Frontal cortex (tissue), 4 donors: ENCODE measurements at places on chromosomes 1 and 21.

- DNase-seq = no peak
Observed at GRCh38 chr1:192159014-192159413, 752 bp downstream of the RGS18 start.

DNA sequence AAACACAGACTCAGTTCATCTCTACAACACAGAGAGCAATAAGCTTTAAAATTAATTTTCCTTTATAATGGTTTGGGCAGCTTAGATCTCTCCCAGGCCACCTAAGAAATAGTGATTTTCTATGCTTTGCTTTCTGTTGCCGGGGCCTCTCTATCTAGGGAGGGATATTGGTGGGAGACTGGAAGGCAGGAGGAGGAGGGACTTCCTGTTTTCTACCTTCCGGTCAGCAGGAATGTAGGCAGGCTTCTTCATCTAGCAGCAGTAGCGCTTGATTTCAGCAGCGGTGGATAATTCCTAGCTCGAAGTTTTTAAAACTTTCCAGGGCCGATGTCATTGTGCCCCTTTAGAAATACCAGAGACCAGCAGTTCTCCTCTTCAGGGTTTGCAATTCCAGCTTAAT lies 5.1 kb upstream of the DESI2 start:
- DNase-seq = no peak

- no peak for DNase-seq
Observed at GRCh38 chr1:102190429-102190828, 193.7 kb upstream of the OLFM3 start.

- DNase-seq = no peak
Observed at GRCh38 chr1:222606757-222607156, 11.1 kb upstream of the MIA3 start.

DNA sequence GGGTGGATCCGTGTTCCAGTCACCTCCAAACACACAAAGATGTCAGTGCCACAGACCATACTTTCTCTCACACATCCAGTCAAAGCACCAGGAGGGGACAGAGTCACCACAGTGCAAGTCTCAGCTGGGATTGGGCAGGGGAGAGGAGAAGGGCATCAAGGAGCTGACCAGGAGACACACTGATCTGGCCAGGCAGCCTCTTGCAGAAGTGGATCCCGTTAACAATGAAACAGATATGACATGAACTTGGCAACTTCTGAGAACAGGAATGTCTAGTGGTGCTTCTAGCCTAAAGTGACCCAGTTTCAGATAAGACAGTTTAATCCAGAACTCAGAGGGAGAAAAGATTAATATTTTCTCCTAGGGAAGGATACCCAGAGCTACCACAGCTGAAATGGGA lies 71.0 kb downstream of the HIVEP3 start:
- DNase-seq = no peak

DNA sequence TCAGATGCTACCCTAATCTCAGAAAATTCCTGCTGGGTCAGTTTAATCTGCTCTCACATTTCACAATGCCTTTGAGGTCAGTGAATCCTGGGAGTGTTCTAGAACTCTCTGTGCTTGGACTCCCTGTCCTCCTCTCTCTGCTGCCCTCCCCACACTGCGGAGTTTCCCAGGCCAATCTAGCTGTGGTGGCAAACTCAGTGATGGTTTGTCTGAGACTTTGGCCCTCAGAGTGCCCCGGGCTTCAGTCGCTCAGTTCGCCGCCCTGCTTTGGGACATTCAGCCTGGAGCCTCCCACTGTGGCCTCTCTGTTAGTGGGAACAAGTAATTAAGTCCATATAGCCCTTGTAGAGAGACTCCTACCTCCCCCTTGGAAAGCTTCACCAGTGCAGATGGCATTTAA lies 7.1 kb downstream of the C1orf226 start:
- no peak for DNase-seq

- no peak for DNase-seq
Observed at GRCh38 chr1:162159515-162159914, 90.0 kb downstream of the NOS1AP start.

DNA sequence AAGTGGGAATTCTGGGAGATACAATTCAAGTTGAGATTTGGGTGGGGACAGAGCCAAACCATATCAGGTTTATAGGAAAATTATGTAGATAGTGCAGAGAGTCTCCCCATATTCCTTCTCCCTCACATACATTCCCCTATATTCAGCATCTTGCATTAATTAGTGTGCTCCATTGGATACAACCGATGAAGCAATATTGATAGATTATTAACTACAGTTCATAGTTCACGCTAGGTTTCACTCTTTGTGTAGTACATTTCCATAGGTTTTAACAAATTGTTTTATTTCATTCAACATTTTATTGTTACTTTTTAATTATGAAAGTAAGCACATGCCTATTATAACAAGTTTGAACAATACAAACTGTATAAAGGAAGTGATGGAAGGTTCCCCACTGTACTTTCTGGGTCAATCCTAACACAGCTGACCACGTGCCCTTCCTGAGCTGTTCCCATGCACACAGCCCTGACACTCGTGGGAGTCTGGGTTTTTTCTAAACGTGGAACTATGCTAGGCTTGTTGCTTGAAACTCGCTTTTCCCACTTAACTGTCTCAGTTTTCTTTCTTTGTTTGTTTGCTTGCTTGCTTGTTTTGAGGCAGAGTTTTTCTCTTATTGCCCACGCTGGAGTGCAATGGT lies 116.8 kb upstream of the TMPRSS2 start:
- DNase-seq = no peak

DNA sequence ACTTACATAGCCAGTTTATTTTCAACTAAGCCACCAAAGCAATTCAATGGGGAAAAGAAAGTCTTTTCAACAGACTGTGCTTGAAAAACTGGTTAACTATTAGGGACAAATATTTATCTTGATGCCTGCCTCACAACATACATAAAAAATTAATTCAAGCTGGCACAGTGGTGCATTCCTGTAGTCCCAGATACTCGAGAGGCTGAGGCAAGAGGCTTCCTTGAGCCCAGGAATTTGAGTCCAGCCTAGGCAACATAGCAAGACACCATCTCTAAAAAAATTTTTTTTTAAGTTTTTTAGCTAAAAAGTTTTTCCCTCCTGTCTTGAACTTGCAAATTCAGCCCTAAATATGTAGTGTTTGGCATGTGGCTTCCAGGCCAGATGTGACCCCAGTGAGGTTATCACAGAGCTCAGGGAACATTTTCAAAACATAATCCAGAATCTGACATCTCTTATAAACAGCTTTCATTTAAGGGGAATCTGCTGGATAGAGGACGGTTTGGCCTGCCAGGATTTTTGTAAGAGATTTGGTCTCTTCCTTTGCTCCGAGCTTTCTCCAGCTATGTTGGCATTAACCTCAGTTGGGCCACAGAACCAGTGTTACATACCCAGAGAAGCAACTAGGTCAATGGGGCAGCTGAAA lies 46.4 kb downstream of the COL6A1 start:
- DNase-seq = no peak

- no peak for DNase-seq
Observed at GRCh38 chr1:55396381-55396891, 181.3 kb upstream of the USP24 start.

DNA sequence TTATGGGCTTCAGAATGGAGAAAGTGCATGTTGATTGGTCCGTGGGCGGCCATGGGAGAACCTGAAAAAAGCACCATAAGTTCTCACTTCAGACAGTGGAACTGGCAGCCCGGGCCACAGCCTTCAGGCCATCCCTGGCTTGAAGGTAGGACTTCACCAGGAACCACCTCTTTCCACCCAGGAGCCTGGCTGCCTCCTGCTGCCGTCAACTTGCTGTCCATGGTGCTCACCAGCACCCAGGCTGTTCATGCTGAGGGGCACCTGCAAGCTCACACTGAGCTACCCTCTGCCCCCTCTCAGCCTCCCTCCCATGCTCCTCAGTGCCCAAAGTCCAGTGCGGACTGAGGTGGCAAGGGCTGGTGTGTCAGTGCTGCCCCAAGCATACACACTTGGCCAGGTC lies 12.9 kb upstream of the FNBP1L start:
- no peak for DNase-seq

GRCh38 chr1:77797991-77798390 lies 18.5 kb downstream of the MIGA1 start:
- no peak for DNase-seq

DNA sequence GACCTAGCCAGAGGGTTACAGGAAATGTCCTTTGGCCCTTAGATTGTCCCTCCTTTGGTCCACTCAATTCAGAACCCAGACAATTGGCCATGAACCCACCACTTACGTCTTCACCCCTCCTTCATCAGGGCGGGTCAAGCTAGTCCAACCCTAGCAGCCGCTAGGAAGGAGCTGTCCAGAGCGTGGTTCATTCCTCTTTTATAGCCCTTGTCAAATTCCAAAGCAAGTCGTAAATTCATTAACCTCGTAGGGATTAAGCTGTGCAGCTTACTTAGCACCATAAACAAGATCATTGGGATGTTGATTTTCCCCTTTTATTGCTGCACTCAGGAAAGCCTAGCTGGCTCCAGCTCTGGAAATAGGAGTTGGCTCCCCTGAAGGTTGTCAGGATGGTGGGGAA lies 90.1 kb downstream of the TMEM53 start:
- no peak for DNase-seq

GRCh38 chr1:223811634-223812101 lies 34.1 kb downstream of the TP53BP2 start:
- no peak for DNase-seq

GRCh38 chr1:43970502-43970901 lies 692 bp downstream of the DPH2 start:
- no peak for DNase-seq

DNA sequence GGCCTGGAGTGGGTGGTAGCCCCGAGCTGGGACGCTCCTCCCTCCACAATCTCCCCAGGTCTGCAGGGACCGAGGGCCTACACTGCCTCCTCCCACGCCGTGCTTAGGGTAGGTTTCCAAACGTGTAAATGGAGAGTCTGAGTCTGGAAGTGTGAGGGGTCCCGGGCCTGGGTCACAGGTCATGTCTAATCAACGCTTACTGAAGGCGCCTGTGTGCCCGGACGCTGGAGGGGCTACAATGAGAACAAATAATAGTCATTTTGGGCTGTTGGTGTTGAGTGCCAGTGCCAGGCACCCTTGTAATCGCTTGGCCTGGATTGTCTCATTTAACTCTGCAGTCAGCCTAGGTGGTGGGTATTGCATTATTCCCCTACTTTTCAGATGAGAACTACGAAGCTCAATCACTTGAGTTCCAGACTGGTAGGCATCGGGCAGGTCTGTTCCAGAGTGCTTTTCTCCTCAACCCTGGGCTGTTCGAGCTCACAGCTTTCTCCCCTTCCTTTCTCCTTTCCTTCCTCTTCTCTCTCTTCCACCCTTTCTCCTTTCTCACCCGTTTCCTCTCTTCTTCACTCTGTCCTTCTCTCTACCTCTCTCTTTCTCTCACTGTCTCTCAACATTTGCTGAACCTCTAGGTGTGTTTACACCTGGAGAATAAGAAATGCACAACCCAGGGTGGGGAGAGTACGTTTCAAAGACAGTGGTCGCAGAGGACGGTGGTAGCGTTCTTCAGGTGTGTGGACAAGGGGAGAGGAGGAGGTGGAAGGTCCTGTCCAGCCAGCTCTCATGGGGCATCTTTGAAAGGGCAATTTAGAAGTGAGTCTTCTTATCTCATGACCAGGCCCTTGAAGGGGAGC lies 883 bp downstream of the SLC66A1 start:
- no peak for DNase-seq

DNA sequence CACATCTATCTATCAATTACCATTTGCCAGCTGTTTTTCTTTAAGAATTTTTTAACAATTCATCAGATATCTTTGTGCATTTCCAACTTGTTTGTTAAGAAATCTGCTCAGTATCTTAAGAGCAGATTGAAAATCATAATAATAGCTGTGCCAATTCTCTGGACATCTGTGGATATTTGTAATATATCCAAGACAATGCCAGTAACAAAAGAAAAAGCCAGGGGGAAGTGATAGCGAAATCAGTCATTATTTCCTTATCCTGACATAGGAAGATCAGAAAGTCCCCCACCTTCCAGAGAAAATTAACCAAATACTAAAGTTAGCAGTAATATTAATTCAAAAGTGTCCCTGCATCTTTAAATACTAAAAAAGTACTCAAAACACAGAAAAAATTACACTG lies 217.1 kb downstream of the RERE start:
- DNase-seq = no peak

- no peak for DNase-seq
Observed at GRCh38 chr1:99957818-99958217, 12.0 kb upstream of the SLC35A3 start.

- no peak for DNase-seq
Observed at GRCh38 chr1:45057542-45057941, 45.5 kb downstream of the UROD start.

- no peak for DNase-seq
Observed at GRCh38 chr21:16983420-16983819, 529.4 kb upstream of the CXADR start.

DNA sequence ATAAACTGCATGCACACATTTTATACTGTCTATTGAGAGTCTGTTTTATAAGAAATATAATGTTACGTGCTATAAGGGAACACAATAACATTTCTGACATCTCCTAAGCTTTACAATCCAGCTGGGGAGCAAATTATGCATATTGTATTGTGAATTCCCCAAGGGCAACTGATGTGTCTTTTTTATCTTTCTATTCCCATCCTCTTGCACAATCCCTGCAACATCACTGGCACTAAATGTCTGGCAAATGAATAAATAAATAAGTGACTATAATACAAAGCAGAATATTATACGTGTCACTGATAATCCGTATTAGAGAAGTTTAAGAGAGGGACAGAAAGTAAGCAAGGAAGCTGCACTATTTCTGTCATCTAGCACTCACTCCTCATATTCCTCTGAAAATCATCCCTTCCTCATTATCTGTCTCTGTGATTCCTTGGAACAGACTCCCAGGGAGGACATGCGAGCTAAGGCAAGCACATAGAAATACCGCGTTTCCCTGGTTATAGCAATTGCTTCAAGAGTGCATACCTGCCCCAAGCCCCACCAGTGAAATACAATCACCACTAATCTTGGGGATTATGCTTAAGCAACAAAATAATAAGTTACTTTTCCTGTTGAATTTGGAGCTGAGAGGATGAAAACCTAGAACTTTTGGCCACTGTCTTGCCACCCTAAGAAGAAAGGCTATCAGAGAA lies 205.4 kb downstream of the SMYD3 start:
- DNase-seq = no peak

DNA sequence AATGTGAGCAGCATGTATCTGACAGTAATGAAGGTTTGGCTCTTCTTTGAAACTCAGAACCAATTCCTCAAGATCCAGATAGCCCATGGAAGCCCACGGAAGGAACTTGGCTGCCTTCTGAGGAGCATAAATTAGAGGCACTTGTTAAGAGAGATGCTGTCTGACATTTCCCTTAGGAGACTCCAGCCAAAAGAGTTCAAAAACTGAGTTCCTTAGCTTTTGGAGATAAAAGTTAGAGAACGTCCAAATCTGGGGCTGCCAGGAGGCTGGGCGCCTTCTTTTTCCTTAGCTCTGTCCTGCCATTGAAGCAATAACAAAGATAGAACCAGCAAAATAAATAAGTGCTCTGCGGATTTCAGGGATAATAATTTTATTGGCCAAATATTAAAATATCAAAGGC lies 439.6 kb upstream of the USP24 start:
- DNase-seq = no peak

GRCh38 chr1:247293047-247293446 lies 37.2 kb downstream of the VN1R5 start:
- DNase-seq = no peak

DNA sequence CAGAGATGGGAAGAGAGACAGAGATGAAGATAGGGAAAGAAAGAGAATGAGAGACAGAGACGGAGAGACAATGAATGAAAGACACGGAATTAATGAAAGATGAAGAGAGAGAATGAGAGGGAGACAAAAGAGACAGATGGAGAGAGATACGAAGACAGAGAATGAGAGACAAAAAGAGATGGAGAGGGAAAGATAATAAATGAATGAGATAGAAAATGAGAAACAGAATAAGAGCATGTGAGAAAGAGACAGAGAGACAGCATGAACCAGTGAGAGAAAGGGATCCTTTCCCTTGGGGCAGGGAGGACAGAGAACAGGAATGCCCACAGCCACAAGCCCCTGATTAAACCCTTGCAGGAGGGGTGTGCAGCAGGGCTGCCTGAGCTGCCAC lies 5.3 kb upstream of the WNT9A start:
- no peak for DNase-seq
